ENCODE measurements at places on chromosomes 2 and 18.

DNA sequence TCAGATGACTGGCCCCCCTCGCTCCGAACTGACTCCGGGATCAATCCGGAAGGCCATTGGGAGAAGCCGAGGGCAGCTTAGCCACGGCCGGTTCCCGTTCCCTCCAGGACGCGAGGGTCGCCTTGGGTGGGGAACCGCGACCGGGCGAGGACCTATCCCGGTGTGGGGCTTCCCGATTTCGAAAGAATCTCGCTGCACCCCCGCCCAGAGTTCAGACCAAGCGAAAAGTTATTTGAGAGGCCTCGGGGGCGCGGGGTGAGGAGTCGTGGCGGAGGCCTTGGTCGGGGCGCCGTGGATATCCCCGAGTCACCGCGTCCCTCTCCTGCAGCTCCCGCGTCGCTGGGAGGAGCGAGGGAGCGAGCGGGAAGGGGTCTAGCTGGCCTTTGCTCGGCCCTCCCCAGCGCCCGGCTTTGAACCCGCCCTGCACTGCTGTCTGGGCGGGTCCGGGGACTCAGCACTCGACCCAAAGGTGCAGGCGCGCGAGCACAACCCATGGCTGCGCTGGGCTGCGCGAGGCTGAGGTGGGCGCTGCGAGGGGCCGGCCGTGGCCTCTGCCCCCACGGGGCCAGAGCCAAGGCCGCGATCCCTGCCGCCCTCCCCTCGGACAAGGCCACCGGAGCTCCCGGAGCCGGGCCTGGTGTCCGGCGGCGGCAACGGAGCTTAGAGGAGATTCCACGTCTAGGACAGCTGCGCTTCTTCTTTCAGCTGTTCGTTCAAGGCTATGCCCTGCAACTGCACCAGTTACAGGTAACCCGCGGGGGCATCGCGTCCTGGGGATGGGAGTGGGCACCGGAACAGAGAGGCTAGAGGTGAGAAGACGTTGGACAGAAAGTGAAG, at the start of gene CYP27A1:
Gene CYP27A1 (plus strand): TSS at position 457 of the 837 bp plus-strand sequence. CDS start 36 bp downstream, at position 493.
- H3K4me1 ChIP-seq: peaks cover 13% of the 10 kb centered on the region
- DNase-seq: peak; percentile 19
- peaks cover 6% of the 10 kb centered on the region for H3K27me3 ChIP-seq
- peak within 1 kb of the TSS; percentile 88 for H3K27ac ChIP-seq

DNA sequence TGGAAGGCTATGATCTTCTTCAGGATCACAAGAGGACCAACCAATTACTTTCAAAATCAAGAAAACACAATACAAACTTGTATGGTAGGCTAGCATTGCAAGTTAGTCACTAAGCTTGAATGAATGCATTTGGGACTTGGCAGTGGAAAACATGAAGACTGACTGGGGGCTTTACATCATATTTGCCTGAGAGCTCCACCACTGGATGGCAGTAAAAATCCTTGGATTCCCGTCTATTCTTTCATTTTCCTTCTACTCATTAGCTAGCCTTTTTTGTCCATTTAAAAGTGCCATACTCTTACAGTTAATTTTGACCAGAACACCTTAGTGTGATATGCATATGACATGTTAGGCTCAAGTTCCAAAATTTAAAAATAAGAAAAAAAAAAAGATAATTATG, 63.5 kb upstream of the RASGRP3 start:
- H3K27me3 ChIP-seq: no peaks in the 10 kb centered on the region
- H3K27ac ChIP-seq: no peak overlapping the region
- H3K4me3 ChIP-seq: no peak overlapping the region
- no peaks in the 10 kb centered on the region for H3K36me3 ChIP-seq
- no peaks in the 10 kb centered on the region for H3K4me1 ChIP-seq

DNA sequence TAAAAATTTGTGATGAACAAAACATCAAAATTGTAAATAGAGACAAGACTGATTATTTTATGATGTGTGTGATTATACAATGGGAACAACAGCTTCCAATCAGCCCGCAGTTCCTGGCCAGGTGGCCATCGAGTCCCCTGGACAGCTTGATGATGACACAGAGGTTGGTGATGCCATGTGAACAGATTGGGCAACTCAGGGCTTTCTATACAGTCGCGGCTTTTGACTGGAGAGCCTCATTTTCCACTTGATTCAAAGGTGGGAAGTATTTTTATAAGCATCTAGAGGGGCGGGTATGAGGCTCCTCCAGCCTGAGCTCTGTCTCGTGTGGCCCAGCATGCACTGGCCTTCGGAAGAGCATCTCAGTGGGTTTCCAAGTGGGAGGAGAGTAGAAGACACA, 14.9 kb upstream of the HPCAL1 start:
- peaks cover 44% of the 10 kb centered on the region for H3K4me1 ChIP-seq
- no peak for DNase-seq
- no peak overlapping the region for H3K27ac ChIP-seq
- H3K4me3 ChIP-seq: no peak overlapping the region
- H3K27me3 ChIP-seq: no peaks in the 10 kb centered on the region

DNA sequence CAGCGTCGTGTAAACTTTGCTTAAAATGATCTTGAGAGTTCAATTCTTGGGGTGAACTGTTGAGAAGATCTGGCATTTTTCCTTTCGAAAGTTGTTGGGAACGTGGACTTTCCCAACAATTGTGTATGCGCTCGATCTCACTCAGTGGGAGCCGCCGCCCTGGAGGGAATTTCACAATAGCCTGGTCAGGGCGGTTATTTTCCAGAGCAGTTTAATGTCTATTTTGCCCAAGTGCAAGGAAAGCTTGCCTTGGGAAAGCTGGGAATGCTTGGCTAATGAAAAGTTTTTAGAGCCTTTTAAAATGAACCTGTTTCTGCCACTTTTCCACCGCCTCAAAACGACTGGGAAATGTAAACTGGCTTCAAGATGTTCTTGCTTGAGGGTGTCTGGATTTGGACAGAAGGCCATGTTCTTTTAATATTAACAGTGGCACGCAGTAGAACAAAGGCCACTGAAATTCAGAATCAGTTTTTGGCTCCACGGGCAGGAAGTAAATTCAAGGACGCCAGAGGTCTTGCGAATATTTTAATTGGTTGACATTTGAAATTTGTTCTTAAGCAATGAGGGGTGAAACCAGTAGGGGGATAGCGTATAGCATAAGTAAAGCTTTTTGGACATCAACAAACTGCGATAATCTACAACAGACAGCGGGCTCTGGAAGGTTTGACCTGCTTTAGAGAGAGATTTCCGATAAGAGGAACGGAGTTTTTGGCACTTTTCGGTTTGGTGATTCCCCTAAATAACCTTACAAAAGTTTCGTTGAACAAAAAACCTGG, 1.2 kb downstream of the CFLAR start:
- H3K4me3 ChIP-seq: peak overlapping the region; percentile 86
- no peaks in the 10 kb centered on the region for H3K27me3 ChIP-seq
- no peaks in the 10 kb centered on the region for H3K36me3 ChIP-seq
- peak; percentile 28 for DNase-seq
- peak overlapping the region; percentile 99 for H3K27ac ChIP-seq

DNA sequence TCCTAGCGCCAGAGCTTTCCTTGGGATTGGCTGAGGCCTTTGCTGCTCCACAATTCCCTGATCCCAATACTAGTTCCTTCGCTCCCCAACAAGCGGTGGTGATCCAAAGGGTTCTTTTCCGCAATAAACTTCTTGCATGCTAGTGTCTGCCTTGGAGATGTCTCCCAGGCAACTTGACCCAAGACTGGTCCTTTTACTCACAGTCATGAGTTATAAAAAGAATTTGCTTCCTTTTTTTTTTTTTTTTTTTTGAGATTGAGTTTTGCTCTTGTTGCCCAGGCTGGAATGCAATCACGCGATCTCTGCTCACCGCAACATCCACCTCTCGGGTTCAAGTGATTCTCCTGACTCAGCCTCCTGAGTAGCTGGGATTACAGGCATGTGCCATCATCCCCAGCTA, 89.8 kb upstream of the SP3 start:
- H3K27ac ChIP-seq: no peak overlapping the region
- H3K27me3 ChIP-seq: no peaks in the 10 kb centered on the region
- no peak for DNase-seq
- H3K4me3 ChIP-seq: no peak overlapping the region

- H3K4me3 ChIP-seq: no peak overlapping the region
- no peaks in the 10 kb centered on the region for H3K27me3 ChIP-seq
- H3K27ac ChIP-seq: peak overlapping the region; percentile 57
- no peak for DNase-seq
- H3K4me1 ChIP-seq: no peaks in the 10 kb centered on the region
These were observed 22.3 kb downstream of the ATP8B1 start for GRCh38 chr18:57780706-57781347.

DNA sequence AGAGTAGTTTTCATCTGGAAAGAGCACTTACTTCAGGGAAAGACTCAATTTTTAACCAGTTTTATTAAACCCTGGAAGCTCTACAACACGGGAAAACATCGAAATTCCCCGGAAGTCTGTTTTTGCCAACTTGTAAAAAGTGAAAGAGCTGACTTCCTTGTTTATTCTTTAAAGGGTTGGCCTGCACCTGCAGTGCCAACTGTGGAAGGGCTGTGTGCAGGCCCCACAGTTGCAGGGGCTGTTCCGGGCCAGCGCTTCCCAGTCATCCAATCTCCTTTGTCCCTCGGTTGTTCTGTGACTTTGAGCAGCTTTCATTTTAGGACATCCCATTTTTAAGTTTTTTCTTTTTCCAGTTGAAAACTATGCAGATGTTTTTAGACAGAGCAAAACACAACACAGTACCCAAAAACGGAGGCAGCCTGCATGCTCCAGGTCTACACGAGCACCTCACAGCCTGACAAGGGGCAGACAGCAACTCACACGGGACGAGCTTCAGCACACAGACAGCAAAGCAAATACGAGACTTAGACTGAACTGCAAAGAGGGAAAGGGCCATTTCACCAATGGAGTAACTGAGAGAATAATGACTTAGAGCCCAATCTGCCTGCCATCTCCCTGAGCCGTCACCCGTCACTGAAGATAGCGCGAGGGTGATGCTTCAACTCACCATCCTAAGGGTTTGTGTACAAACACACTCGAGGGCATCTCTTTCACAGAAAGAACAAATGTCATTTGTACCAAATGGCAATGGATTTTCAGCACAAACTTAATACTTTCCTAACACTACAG, 70.6 kb downstream of the EMILIN2 start:
- DNase-seq: no peak
- no peaks in the 10 kb centered on the region for H3K27me3 ChIP-seq
- peak overlapping the region; percentile 22 for H3K27ac ChIP-seq
- no peak overlapping the region for H3K4me3 ChIP-seq
- H3K4me1 ChIP-seq: peaks cover 11% of the 10 kb centered on the region

DNA sequence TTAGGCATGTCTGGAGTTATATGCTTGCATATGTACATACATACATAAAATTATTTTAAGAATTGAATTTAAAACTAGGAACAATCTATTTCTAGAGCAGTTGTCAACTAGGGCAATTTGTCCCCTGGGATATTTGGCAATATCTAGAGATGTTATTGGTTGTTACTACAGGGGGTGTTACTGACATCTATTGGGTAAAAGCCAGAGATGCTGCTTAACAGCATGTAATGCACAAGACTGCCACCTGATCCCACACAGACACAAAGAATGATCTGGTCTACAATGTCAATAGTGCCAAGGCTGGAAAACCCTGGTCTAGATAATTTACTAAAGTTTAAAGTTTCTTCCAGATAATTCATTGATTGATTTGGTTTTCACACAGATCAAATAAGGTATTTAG, 185.3 kb downstream of the NYAP2 start:
- peaks cover 12% of the 10 kb centered on the region for H3K36me3 ChIP-seq
- H3K27me3 ChIP-seq: no peaks in the 10 kb centered on the region
- no peak overlapping the region for H3K27ac ChIP-seq

GRCh38 chr2:133177196-133177595, 391.1 kb downstream of the NCKAP5 start:
- no peak overlapping the region for H3K27ac ChIP-seq
- no peaks in the 10 kb centered on the region for H3K27me3 ChIP-seq
- no peaks in the 10 kb centered on the region for H3K36me3 ChIP-seq
- H3K4me1 ChIP-seq: no peaks in the 10 kb centered on the region

DNA sequence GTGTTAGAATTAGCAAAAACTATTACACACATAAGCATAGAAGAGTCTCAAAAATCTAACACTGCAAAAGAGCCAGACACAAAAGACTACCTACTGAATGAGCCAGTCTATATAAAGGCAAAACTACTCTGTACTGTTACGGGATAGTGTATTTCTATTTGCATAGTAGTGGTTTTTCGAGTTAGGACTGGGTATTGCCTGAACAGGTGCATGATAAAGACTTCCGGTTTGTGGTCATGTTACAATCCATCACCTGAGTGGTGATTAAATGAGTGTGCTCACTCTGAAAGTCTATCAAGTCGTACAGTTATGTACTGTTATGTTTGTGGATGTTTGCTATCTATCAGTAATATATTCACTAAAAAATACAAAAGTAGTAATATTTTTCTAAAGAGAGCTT, 523.3 kb upstream of the SYT4 start:
- no peaks in the 10 kb centered on the region for H3K36me3 ChIP-seq
- H3K27me3 ChIP-seq: no peaks in the 10 kb centered on the region

DNA sequence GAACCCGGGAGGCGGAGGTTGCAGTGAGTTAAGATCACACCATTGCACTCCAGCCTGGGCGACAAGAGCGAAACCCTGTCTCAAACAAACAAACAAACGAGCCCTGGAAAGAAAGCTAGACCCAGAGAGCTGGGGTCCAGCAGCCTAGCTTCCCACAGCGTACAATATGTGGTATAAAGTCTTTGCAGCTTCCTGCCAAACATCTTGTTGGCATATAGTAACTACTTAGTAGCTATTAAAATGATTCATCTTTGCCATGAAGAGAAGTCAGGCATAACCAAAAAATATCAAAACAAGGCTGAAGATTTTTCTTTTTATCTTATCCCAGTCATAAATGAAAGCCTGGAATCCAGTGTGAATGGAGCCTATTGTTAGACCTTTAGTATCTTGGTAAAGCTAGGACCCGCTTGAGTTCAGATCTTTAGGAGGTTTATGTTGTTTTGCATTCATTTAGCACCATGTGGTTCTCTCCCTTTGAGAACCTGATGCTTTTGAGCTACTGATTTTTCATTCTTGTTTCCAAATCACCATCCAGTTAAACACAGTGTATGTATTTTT, 139.7 kb upstream of the NOSTRIN start:
- peaks cover 6% of the 10 kb centered on the region for H3K4me1 ChIP-seq
- H3K4me3 ChIP-seq: no peak overlapping the region
- no peaks in the 10 kb centered on the region for H3K27me3 ChIP-seq
- H3K36me3 ChIP-seq: no peaks in the 10 kb centered on the region
- H3K27ac ChIP-seq: no peak overlapping the region

- no peak overlapping the region for H3K27ac ChIP-seq
- no peaks in the 10 kb centered on the region for H3K4me1 ChIP-seq
- H3K36me3 ChIP-seq: no peaks in the 10 kb centered on the region
- DNase-seq: no peak
These were observed 94.9 kb downstream of the FAM161A start for GRCh38 chr2:61759005-61759404.

DNA sequence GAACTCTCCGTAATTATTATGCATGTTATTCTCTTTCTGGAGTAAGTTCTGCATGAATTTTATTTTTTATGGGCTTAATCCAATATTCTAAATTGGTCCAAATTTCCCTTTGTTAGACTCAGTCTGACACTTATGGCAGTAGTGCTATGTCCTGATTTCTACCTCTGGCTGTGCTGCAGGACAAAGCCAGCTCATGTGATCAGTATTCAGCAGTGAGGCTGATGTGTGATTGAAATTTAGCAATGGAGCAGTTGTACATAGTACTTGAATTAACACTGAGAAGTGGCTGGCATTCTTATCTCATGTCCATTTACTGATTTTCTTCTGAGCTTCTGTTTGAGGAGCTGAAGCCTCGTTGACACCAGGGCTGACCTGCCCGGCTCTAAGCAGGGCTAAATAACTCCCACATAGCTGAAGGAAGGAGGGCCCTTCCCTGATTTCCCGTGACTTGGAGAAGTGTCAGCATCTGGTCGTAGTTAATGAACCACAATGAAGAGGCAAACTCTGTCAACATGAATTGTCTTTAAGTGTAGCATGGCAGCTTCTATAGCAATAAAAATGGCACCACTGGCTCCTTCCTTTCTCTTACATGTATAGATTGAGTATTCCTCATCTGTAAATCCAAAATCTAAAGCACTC, 159.0 kb upstream of the RASGRP3 start:
- H3K36me3 ChIP-seq: no peaks in the 10 kb centered on the region
- no peaks in the 10 kb centered on the region for H3K27me3 ChIP-seq
- no peak overlapping the region for H3K27ac ChIP-seq
- H3K4me3 ChIP-seq: no peak overlapping the region
- DNase-seq: no peak
